ENCODE measurements at places on chromosomes 13 and 19.

- DNase-seq, result no peak
Measured at GRCh38 chr13:25166306-25166705, 5.8 kb downstream of the AMER2 start.

- DNase-seq, result no peak
Measured at GRCh38 chr13:97388373-97388772, 45.6 kb upstream of the RAP2A start.

DNA sequence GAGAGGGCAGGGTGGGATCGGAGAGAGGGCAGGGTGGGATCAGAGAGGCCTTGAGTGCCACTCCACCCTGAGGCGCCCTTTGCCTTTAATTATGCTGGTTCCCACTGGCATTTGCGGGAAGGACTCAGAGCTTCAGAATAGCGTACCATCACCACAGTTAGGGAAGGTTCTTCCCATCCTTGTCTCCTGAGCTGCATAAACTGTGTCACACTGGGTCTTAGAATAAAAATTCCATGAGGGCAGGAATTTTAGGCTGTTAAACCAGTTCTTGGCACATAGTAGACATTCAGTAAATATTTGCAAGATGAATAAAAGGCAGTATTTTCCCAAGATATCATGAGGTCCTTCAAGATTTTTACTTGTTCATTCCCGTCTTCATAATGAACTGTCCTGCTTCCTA is 24.4 kb downstream of the PPP2R1A start:
- no peak for DNase-seq

DNA sequence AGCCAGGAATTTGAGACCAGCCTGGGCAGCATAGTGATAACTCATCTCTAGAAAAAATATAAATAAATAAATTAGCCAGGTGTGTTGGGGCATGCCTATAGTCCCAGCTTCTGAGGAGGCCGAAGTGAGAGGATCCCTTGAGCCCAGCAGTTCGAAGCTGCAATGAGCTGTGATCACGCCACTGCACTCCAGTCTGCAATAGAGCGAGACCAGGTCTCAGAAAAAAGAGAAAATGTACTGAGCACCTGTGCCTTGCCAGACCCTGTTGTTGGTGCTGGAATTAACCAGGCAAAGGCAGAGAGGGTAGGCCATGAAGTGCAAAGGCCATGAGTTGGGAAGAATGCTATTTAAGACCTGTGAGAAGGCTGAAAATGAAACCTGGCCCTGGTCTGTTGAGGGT is 2.7 kb downstream of the CYTH2 start:
- DNase-seq, result no peak

DNA sequence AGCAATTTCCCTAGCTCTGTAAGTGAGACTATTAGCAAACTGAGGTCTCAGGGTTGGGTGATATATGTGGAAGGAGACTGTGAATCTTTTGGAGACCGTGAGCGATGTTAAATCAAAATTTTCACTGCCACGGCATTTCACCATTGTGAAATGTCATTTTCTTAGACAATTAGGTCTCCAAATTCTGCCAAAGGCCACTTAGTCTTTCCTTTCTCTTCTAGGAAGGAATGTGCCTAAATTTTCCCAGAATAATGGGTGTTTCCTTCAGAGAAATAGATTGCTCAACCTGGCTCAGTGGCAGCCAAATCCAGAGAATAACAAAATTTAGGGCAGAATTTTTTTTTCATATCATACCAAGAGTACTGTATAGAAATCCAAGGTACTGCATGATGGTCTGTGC is 64.5 kb upstream of the SCEL start:
- no peak for DNase-seq

DNA sequence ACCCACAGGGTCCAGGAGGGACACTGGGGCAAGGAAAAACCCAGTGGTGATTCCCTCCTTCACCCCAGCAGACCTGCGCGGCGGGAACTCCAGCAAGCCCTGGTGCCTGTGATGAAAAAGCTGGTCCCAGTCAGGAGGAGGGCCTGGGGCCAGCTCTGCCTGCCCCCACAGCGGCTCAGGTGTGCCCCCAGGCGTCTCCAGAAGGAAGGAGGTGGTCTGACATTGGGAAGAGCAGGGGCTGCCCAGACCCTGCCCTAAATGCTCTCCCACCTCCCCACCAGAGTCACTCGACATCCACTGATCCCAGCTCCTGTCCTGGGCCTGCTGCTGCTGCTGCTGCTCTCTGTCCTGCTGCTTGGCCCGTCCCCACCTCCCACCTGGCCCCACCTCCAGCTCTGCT is 6.2 kb downstream of the PTH2 start:
- DNase-seq, result no peak

DNA sequence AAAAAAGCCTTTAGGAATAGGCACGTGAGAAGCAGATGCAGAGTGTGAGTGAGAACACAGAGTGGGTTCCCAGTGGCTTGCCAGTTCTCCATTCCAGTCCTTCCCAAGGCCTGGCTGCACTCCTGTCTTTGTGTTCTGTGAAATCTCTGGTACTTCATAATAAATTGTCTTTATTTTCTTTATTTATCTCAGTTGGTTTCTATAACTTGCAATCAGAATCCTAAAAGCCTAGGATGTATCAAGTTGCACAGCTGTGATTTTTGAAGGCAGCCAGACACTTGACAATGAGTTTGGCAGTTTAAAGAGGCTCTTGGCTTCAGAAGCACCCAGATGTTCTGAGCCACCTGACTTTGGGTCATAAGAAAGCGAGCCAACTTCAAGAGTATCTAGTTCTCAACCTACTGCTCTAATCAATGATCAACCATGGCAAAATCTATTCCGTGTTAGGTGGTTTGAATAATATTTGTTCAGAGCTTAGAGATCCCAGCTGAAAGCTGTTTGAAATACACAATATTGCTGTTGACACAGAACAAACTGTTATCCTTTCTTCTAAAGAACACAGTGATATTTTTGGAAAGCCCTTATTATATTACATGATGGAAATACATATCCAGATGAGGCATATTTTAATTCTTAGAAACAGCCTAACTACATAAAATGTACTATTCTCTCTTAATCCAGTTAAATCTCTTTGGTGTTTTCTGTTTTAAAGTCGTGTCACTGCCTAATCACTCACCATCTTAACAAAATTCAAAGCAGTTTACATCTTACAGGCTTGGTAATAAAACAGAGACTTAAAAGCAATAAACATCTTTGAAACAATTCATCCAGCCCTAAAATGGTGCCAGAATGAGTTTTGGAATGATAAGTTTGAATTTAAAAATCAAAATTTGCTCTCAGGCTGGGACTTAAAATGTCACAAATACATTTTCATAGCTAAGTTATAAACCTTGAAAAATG is 483.0 kb upstream of the NBEA start:
- DNase-seq, result no peak

GRCh38 chr13:45231722-45232121 is 30.9 kb upstream of the KCTD4 start:
- DNase-seq, result peak; percentile 19

DNA sequence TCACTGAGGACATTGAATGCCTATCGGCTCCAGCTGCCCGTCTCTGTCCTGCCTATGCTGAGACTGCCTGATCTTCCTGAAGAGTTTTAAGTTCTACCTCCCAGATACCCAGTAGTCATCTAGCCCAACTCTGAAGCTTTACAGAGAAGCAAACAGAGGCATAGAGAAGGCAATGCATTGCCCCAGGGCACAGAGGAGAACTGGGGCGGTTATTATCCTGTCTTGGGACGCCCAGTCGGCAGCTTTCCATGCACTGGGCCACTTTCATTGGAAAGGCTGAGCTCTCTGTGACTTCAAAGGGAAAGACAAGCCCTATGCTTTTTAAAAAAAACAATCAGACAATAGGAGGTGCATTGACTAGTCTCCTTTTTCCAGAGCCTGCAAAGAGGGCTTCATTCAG is 71.6 kb downstream of the HSPH1 start:
- DNase-seq, result no peak

- no peak for DNase-seq
Measured at GRCh38 chr13:79455331-79455730, 25.6 kb upstream of the NDFIP2 start.

- no peak for DNase-seq
Measured at GRCh38 chr13:77952276-77952675, 33.6 kb upstream of the EDNRB start.

GRCh38 chr19:50362656-50363424 is 2.6 kb downstream of the NAPSA start:
- no peak for DNase-seq

DNA sequence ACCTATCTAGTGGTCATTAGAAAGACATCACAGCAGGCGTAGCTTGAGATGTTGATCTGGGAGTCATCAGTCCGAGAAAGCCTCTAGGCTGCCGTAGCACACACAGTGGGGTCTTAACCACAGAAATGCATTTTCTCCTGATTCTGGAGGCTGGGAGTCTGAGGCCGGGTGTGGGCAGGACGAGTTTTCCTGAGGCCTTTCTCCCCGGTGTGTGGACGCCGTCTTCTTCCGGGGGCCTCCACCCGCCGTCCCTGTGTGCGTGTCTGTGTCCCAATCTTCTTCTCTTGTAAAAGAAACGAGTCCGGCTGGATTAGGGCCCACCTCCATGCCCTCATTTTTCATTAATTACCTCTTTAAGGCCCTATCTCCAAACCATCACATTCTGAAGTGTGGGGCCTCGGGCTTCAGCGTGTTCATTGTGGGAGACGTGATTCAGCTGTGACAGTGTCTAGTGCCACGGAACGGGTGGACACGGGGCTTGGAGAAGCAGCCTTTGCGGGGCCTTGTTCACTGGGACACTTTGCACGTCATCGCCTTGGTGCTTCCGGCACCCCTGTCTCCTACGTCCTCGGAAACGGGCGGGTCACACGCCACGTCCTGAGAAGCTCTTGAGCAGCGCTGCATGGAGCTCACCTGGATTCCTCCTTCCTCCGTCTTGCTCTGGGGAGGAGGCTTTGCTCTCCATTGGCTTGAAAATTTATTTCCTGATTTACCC is 208.9 kb upstream of the SOX1 start:
- no peak for DNase-seq

DNA sequence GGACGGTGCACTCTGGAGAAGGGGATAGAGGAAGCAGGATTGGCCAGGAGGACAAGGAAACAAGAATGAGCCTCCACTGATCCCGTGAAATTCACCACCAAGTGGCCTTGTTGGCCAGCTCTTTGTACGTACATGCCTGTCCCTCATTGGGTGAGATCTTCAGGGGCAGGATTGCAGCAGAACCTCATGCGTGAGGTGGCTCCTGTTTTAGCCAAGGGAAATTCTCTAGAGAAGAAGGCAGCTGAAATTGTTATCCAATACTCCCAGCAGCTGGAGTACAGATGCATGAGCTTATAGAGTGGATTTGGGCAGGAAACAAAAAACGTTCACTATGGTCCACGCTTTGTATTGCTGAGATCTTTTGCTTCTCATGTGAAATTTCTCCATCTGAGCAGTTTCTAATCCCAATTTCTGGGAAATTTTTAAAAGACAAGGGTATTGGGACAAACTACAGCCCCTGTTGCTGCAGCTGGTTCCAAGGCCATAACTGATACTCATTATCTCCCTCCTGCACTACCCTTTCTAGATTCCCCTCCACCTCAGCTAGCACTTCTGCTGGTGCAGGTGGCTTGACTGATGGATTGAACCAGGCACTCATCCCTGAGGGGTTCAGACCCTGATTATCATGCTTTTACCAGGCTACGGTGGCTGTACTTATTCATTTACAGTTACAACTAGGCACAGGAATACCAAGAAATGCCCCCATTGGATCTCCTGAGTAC is 3.9 kb upstream of the RNF6 start:
- no peak for DNase-seq

DNA sequence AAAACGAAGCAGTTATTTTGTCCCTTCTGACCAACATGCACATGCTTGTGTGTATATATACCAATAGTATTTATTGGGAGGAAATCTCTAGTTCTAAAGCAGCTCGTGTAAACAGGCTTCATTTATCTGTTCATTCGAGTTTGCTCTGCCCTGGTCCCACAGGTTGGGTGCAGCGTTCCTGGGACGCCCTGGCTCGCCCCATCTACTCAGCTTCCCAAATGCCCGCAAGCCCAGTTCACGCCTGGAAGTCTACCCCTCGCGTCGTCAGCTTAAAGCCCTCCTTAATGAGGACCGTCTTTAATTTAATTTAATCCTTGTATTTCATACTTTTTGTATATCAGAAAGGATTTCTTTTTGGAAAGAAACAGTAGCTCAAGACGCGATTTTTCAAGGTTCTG is 604 bp downstream of the THSD1 start:
- DNase-seq, result no peak

- no peak for DNase-seq
Measured at GRCh38 chr19:34366738-34367623, 2.0 kb downstream of the GPI start.

- no peak for DNase-seq
Measured at GRCh38 chr13:110195547-110196485, 111.1 kb downstream of the COL4A1 start.

GRCh38 chr13:74114641-74115040 is 19.6 kb downstream of the KLF12 start:
- no peak for DNase-seq

DNA sequence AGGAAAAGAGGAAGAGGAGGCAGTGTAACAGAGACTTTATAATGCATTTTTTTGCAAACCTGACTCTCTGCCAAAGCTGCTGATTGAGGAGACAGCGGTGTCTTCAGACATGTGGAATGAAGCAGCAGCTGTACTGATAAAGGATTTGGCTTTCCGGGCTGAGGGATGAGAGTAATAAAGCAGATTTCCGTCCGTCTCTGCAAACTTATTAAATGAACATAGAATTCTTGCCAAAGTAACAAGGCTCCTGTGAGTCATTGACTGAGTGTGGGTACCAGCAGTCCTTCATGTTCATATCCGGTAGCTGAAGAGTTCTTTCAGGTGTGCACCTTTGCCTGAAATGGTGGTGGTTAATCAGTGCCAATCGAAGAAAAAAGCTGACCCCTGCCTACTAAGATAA is 112.6 kb downstream of the LIG4 start:
- DNase-seq, result no peak

DNA sequence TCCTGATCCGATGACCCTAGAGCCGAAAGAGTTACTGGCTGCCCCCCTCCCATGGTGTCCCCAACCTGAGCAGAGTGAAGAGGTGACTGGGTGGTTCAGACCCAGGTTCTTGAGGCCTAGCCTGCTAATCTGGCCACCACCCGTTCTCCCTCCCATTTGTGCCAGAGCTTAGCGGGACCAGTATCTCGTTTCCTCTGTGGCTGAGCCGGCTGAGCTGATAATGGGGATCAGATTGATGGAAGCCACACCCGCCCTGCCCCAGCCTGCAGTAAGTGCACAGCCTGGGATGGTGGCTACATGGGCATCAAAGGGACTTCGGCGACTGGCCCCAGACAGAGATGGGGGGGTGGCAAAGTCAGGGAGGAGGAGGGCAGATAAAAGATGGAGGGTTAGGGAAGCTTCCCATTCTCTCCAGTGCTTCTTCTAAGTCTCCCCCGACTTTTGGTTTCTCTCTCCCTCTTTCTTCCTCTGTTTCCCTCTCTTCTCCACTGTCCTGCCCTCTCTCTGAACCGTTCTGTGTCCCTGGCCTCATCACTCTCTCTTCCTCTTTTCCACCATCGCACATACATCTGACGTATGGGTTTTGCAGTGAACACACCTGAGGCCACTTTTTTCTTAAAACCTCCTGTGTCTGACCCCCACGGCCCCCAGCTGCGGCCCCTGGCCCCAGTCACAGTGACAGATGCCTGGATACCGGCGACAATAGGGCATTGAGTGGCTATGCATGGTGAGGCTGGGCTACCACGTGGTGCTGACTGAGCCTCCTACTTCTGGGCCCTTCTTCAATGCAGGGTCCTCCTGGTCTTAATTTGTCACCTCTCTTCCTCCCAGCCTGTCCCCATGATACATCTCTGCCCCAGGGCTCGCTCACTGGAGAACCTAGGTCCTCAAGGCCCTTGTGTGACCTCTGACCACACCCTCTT is 2.4 kb downstream of the ELAVL3 start:
- no peak for DNase-seq

- DNase-seq, result no peak
Measured at GRCh38 chr13:49020328-49020727, 44.6 kb downstream of the FNDC3A start.

Measured in GM13977 (cell line).